ENCODE measurements at places on chromosomes 3 and 15.
A peak's percentile ranks its signal among the peaks of the same experiment; 100 is the strongest.

- no peak for DNase-seq
Observed at GRCh38 chr3:46524008-46524407, 26.2 kb downstream of the RTP3 start.

DNA sequence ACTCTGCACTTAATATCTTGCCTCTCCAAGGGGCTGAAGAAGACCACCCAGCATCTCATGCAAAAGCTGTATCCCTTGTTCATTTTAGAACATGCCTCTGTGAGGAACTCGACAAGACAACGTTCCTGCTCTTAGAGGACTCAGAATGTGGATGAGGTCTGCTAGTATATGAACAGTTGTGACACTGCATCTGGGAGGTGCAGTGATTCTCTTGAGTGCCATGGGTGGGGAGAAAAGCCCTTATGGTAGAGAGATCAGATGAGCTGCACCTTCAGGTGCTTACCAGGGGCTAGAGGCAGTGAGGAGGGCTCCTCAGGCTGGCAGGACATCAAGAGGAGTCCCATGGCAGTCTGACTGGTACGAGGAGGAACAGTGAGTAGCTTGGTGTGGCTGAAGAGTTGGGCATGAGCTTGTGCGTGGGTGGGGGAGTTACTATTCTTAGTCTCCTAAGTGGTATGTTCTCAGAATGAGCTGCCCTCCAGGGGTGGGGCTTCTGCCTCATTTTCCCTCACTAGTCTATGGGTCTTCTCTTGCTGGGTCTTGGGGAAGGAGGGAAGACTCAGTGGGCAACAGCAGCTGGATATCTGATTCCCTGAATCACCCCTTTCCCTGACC is 56.7 kb upstream of the ATP2B2 start:
- no peak for DNase-seq

DNA sequence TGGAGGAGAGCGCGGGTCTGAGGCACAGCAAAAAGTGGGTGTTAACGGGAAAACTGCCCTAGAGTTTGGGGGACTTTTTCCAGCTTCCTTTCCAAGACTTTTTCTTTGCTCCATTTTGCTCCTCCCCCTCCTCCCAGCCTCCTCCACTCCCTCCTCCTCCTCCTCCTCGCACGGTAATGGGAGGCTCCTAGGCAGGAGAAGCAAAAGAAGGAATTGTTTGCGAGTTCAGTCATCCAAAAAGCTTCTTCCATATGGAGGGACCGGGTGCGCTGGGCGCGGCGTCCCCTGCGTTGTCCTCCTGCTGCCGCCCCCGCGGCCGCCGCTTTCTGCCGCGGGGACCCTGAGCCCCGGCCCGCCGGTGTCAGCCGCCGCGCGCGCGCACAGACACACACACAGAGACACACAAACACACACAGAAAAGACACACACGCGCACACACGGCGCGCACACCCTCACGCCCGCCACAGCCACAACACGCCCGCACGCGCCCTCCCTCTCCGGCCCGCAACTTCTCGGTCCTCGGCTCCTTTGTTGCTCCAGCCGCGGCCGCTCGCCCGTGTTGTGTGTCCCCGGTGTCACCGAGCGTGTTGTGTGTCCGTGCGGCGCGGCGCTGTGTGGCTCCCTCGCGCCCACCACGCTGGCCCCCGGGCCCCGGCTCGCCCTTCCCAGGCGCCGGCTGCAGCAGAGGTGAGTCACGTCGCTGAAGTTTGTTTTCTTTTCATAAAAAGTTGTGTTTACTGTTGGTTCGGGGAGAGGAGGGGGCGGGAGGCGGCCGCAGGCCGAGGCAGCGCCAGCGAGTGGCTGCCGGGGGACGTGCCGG is at the start of gene BOC:
Gene BOC (plus strand): TSS at position 228 of the 820 bp plus-strand sequence. CDS start 38,246 bp downstream, outside the sequence.
- DNase-seq: no peak

GRCh38 chr15:65326117-65326526 is 21.6 kb downstream of the RNU5B-1 start:
- DNase-seq: no peak

GRCh38 chr3:146577662-146578061 is 27.5 kb downstream of the PLSCR5 start:
- no peak for DNase-seq

GRCh38 chr3:13700362-13700761 is 151.4 kb downstream of the FBLN2 start:
- no peak for DNase-seq

- DNase-seq: no peak
Observed at GRCh38 chr3:97793420-97794019, 28.3 kb upstream of the CRYBG3 start.

DNA sequence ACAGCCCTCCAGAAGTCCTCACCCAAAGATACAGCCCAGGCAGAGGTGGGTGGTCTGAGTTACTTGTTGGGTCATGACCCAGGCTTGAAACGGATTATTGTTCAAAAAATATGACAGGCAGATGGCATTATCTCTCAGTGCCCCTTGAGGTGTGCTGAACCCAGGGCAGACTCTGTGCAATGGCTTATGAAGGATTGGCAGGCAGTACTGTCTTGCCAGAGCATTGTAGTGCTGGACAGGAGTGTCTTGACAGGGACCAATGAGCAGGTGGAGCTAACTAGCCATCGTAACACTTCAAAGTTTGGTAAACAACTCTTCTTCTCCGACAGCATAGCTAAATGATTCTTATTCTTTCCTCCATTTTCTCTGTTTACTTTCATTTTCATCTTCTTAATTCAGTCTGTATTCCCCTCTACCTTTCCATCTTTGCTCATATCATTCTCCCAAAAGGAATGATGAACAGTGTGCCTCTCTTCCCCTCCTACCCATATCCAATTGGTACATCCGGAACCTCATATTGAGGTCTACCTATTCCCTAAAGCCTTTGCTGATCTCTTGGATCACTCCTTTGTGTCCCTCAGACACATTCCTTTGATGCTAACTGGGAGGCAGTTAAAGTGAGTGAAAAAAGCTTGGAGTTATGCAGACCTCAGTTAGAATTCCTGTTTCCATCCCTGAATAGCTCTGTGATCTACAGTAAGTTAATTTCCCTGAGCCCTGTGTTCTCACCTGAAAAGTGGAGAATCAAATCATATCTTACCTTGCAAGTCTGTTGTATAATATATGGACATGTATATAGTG is 2.6 kb upstream of the IL20RB start:
- no peak for DNase-seq

- DNase-seq: no peak
Observed at GRCh38 chr15:85785887-85786780, 8.6 kb downstream of the KLHL25 start.

DNA sequence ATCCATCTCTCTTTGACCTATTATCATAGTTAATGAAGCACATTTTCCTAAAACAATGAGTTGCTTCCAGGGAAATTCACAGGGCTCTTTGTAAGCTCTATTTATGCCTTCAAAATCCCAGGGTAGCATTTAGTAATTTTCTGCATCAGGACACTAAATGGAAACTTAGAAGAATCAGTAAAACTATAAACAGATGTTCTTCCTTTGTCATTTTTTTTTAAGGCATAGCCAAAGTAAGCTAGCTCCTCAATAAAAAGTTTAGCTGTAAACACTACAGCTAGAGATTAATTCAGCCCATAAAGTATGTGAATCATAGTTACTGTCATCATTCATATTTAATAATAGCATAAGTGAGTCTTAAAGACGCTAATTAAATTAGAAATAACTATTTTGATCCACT is 79.3 kb downstream of the RPL22L1 start:
- no peak for DNase-seq

DNA sequence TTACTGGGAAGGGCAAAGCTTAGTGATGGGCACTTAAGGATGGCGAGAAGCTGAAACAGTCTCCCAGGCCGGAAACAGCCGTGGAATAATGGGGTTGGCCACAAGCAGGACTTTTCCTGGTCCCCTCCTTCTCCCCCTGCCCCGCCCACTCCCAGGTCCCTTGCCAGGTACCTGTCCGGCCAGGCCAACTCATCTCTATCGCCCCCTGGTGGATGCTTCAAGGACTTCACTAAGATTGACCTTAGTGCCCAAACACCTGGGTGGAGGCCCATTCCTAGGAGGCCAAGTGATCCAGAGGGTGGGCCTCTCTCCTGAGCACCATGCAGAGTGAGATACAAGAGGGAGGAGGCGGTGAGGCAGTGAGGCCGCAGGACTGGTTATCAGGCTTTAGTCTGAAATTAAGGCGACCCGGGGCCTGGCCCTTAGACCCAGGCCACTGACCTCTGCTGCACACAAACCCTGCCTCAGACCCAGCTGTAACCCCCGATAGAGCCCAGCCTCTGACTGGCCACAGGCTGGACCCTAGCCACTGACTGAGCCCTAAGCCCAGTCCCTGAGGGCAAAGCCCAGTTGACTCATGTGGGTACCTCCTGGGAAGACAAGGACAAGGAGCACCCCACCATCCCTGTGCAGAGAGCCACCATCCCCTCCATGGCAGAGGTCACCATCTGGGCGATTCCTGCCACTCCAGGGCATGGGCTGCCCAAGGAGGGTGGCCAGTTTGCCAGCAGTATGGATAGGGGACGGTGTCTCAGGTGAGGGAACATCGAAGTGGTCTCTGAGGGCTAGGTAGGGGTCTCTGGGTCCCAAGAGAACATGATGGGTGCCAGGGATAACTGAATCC is 37.6 kb downstream of the VIPR1 start:
- peak; percentile 38 for DNase-seq

- DNase-seq: no peak
Observed at GRCh38 chr3:53641397-53641796, 147.0 kb downstream of the CACNA1D start.

DNA sequence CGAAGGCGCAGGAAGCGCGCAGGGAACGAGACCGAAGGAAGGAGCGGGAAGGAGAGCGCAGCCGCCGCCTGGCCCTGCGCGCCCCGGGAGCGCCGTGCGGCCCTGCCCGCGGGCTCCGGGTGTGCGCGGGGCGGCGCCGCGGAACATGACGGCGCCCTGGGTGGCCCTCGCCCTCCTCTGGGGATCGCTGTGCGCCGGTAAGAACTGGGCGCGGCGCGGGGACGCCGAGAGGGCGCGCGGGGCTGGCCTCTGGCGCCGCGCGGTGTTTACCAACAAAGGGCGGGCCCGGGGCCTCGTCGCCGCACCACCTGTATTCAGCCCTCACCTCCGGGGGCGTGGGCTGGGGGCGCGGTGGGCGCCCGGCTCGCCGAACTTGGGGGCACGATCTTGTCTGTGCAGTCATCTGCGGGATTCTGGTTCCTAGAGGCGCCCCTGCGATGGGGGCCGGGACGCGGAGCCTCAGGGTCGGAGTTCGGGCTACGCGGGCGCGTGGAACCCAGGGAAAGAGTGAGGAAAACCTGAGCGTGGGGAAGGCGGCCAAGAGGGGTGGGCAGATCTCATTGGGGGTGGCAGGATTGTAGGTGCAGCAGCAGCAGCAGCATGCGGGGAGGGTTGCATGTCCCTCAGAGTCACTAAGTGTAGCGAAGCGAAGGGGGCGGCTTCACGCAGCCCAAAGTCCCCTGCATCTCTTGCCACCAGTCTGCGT is 641 bp downstream of the ACVR2B start:
- no peak for DNase-seq

DNA sequence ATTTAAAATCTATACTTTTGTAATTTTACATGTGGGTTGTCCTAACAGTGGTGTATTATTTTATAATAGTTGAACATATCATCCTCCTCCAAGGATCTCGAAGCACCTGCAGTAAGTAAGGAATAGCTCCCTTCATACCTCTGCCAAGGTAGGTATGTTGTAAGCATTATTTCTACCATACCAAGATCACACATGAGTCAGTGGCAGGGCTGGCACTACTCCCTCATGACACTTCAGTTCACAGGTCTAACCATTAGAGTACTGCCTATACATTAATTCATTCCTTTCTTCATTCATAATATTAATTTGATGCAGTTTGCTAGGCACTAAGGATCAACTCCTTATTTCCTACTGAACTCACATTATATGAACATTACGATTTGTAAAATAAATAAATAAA is 11.9 kb upstream of the LEKR1 start:
- DNase-seq: no peak

- no peak for DNase-seq
Observed at GRCh38 chr3:45666757-45667431, 22.3 kb upstream of the SACM1L start.

DNA sequence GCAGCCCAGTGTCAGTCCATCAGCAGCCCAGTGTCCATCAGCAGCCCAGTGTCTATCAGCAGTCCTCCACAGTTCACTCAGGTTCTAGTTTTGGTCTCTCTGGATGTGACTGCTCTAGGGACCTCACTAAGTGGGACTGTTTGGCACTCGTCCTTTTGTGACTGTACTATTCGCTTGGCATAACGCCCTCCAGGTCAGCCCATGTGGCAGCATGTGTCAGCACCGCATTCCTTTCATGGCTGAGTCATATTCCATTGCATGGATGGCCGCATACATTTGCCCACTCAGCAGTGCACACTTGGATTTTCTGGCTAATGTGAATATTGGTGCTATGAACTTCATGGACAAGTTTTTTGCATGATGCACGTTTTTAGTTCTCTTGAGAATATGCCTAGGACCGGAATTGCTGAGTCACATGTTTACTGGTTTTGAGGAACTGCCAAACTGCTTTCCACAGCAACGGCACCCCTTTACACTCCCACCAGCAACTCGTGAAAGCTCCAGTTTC is 16.4 kb downstream of the CHST13 start:
- DNase-seq: no peak

DNA sequence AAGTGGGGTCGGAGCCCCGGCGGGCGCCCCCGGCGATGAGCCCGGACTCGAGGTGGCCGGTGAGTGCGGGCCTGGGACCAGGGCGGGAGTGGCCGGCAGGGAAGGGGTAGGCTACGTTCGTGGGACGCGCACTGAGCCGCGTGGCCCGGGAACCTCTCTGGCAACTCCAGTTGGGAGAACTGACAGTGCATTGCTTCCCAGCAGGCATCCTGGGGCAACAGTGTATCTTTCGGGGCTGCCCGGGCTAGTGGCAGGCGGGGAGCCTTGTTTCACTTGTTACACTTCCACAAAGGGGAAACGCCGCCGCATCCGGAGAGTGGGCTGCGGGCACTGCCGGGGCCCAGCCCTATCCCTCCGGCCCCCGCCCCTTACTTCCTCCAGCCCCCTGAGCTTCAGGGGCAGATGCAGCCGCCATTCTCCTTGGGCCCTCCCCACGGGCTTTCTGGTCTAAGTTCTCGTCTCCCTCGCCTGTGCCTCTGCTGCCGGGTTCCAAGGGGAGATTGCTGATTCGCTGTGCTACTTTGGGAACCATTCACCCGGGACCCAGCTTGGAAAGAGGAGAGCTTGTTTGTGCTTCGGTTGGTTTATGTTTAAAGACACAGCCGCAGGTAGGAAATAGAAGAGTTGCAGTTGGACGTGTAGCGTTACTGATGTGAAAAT is 675 bp downstream of the BRPF1 start:
- peak; percentile 19 for DNase-seq

DNA sequence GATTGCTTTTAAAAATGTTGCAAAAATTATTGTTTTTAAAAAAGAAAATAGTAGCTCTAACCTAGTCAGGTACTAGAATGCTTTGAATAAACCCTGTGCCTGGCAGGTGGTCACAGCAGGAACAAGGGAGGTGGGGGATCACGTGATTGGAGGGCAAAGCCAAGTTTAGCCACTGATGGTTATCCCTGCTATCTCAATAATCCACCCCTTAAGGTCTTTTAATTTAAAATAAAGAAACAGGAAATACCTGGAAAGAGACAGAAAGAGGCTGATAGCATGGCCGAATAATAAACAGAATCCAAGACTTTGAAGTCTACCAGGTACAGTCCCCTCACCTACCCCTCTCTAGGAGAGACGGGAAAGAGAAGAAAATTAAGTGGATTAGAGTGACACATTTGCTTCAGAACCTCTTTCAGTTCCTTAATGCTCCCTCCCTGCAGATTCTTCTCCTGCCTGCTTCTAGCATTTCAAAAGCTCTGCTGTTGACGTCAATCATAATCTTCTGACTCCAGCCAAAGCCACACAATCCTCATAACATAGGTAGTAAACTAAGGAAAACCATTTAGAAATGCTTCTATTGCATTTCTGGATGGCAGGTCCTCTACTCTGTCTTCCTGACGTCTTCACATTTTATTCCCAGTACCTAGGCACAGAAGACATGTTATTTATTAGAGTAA is 303.4 kb upstream of the MME start:
- DNase-seq: no peak
